A172 (cell line): ENCODE measurements at places on chromosomes 12 and 14.

DNA sequence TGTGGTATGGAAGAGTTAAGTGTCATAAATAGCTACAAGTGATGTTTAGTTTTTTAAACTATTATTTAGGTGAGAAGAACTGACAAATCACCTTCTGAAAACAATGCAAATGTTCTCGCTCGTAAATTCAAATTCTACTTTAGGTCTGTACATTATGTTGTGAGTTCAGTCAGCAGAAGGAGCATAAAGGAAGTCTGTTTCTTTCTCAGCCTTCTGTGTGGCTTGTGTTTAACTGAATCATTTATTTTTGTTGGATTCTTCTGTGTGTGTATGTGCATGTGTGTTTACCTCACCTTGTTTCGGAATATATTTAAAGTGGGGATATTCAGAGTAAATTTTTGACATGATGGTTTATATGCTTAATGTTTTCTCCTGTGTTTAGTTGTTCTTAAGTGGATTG, 285.9 kb downstream of the TMTC2 start:
- no peak for DNase-seq

GRCh38 chr12:5984873-5985272, 39.8 kb upstream of the ANO2 start:
- DNase-seq: no peak

DNA sequence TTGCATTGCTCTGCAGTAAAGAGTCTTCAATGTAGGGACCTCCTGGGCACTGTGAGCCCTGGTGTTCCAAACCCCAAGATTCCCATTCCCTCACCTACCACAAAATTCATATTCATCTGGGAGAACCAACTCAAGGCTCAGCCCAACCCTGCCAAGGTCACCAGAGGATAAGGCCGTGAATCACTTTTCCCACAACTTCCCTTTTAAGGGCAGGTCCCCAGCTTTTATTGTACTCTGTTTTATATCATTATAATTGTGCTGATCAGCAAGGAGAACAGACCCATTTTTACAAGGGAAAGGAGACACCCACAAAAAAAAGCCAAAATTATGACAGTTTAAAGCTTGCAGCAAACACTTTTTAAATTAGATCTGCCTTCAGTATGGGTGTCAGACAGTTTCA, 363.0 kb upstream of the FKBP4 start:
- no peak for DNase-seq

DNA sequence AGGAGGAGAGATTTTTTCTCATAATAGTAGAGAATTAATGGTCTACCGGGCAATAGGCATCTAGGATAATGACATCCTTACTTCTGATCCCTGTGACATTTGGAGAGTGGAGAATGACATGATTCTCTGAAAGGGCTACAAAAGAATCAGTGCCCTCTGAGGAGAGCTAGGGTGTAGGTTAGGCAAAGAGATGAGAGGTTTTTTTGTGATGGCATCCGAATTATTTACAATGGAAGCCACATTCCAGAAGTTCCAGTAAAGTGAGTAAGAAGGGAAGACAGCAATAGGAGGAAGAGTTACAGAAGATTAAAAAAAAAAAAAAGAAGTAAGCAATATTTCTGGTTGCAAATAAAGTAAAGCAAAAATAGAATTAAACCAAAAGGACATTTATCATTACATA, 478.0 kb downstream of the RMST start:
- DNase-seq: peak; percentile 70

DNA sequence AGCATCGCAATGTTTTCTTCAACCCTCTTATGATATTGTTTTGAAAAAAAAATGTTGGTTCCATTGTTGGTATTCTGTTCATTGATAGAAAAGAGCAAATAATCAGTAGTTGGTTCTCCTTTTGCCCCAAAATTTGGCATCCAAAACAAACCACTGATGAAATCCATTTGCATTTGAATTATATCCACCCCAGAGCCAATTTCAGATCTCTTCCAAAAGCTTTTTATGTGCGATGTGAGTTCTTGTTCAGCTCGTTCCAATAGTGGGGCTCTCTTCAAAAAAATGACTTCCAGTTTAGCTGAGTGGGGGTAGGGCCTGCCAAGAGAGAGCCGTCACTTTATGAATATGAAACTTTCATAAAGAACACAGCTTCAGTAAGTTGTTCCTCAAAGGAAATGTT, 130.7 kb downstream of the DIO2 start:
- no peak for DNase-seq

- DNase-seq: no peak
These were observed 47.7 kb downstream of the MAX start for GRCh38 chr14:65054471-65055085.

DNA sequence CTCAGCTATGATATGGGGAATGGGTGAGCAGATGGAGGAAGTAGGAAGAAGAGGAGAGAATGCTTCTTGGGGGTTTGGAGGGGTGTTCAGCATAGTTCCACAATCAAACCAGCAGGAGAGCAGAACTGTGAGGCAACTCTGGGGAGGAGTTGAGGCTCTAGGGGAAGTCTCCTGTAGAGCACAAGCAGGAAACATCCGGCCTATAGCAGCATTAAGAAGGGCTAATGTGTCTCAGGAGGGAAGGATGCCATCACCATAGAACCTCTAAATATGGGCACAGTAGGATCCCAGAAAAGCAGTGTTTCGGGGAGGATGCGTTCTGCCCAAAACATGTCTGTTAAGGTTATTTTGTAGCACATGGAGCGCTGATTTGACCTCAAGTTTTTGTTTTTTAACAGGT, 8.4 kb upstream of the SALL2 start:
- DNase-seq: no peak

DNA sequence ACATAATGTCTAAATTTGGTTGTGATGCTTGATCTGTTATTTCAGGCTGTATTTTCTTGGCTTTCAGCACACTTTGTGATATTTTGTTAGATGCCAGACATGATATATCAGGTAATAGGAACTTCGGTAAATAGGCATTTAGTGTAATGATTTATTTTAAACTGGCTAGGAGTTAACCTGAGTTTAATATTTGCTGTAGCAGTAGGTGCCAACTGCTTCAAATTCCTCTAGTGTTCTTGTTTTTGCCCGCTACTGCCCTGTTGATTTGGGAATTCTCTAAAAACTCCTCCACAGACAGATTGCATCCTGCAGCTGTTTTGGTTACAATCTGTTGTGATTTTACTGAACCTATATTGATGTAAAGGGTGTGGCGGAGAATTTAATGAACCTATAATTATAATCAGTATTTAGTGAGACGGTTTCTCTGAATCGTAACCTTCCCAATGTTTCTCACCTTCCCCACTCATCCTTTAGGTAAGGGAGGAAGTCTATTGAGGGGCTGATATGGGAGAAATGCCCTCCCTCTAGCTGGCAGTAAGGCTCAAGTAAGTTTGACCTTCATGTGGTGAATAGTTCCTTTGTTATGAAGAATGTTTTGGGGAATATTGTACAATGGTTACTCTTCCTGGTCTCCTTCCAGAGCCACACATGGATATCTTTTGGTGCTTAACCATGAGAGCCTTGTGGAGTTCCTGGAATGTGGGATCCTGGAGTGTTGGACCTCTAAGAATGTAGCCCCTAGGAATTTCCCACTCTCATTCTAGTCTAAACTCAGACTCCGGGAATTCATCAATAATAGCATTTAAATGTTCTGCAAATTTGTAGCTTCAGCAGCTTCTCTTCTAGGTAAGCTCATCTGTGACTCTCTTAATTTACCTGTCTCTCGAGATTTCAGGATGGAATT, 634.1 kb downstream of the FSCB start:
- no peak for DNase-seq

DNA sequence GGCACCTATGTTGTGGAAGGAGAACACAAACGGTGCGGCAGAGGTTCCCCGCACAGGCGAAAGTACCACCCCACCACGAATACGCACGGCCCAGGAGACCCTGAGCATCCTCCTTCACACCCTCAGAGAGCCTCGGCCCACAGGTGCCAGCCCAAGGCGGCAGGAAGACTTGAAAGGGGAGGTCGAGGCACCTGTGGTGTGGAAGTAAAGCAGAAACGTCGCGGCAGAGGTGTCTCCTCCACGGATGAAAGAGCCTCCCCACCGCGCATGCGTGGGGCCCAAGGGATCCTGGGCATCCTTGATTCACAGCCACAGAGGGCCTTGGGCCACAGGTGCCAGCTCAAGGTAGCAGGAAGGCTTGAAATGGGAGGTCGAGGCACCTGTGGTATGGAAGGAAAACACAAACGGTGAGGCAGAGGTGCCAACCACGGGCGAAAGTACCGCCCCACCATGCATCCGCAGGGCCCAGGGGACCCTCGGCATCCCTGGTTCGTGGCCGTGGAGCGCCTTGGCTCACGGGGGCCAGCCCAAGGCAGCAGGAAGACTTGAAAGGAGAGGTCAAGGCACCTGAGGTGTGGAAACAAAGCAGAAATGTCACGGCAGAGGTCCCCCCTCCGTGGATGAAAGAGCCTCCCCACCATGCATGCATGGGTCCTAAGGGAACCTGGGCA, 380.1 kb downstream of the ALG10 start:
- DNase-seq: no peak

DNA sequence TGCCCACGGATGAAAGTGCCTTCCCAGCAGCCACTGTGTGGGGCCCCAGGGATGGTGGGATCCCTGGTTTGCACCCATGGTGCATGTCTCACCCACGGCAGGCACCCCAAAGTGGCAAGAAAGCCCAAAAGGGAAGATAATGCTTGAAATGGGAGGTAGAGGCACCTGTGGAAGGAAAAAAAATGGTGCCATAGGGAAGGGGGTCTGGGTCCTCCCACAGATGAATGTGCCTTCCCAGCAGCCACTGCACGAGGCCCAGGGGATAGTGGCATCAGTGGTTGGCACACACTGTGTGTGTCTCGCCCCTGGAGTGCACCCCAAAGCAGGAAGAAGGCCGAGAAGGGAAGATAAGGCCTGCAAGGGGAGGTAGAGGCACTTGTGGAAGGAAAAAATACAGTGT, 264.2 kb downstream of the ALG10 start:
- no peak for DNase-seq

- DNase-seq: no peak
These were observed 55.8 kb downstream of the PRIMA1 start for GRCh38 chr14:93732524-93732923.

DNA sequence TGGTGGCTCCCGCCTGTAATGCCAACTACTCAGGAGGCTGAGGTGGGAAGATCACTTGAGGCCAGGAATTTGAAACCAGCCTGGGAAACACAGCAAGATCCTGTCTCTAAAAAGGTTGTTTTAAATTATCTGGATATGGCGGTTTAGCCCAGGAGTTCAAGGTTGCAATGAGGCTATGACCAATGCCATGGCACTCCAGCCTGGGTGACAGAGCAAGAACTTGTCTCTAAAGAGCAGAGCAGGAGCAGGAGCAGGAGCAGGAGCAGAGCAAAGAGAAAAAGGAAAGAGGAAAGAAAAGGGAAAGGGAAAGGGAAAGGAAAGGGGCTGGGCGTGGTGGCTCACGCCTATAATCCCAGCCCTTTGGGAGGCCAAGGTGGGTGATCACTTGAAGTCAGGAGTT, 15.1 kb downstream of the DCP1B start:
- DNase-seq: no peak

DNA sequence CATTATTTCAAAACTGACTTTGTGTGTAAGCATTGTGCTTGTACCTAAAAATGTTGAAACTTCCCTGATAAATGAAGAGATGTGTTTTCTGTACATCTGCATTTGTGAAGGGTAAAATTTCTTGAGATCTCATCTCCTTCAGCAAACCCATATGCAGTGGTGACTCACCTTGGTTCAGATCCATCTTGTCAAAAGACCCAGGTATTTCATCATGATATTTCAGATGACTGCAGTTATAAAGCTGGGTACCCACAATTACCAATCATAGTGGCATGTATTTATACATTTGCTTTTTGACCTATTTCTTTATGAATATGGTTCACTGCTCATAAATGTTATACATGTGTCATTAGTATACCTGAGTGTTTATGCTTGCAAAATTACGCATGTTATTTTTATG, 1213.6 kb downstream of the GALC start:
- no peak for DNase-seq

GRCh38 chr14:64688811-64689281, 15.4 kb upstream of the PLEKHG3 start:
- no peak for DNase-seq

- DNase-seq: no peak
These were observed 24.7 kb downstream of the VSX2 start for GRCh38 chr14:74263921-74264320.

- no peak for DNase-seq
These were observed 67.2 kb downstream of the SCARB1 start for GRCh38 chr12:124796303-124796960.

- no peak for DNase-seq
These were observed 15.5 kb downstream of the COX14 start for GRCh38 chr12:50127546-50127945.

- DNase-seq: no peak
These were observed 8.2 kb downstream of the ALDH1L2 start for GRCh38 chr12:105076098-105076497.

DNA sequence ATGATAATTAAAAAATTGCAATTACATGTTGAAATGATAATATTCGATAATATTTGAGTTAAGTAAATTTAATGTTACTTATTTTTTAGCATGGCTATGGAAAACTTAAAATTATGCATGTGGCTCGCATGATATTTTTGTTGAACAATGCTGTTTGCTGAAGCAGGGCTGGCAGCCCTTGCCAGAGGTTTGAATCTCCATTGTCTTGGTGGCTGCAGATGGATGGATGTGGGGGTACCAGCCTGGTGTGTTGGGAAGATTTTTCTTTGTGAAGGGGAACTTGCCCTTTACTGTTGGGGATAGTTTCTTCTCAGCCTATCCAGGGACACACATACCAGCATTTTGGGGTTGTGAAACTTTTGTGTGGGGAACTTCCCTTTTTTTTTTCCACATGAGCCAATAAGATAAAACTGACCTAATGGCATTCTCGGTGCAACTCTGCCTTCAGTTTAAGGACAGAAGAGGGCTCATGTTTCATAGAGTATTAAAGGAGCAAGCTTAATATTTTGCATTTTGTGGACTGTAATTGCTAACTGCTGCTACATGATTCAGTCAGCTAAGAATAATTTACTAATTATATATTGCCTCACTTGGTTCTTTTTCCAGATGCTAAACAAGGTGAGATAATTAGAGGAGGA, 8.8 kb downstream of the RASSF3 start:
- no peak for DNase-seq

DNA sequence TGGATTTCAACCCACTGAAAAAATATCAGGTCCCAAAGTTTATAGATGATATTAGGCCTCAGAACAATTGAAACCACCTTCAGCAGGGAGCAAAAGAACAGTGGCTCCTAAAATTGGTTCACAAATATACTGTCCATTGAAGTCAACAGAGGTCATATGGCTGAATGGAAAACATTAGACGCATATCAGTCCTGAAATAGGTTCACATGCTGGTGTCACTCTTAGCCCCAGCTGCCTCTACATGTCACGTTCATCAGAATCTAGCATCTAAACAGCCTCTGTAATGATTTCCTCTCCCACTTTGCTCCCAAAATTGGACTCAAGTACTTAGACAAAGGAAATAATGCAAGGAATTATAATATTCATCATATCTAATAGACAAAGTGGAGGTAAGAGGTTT, 8.7 kb downstream of the FLRT2 start:
- DNase-seq: no peak
